ENCODE measurements at places on chromosomes 16 and 17. TPM values are rescaled to one million over a fixed set of nuclear protein-coding genes. Genes with fewer than 3 reads are reported as not detected.

Gene GRAP
- total RNA-seq, result 3.6 TPM

Gene IRX5
- total RNA-seq, result 0.42 TPM

GRCh38 chr16:9311303-9311954, 220.0 kb downstream of the HAPSTR1 start:
- DNase-seq, result peak; percentile 50

DNA sequence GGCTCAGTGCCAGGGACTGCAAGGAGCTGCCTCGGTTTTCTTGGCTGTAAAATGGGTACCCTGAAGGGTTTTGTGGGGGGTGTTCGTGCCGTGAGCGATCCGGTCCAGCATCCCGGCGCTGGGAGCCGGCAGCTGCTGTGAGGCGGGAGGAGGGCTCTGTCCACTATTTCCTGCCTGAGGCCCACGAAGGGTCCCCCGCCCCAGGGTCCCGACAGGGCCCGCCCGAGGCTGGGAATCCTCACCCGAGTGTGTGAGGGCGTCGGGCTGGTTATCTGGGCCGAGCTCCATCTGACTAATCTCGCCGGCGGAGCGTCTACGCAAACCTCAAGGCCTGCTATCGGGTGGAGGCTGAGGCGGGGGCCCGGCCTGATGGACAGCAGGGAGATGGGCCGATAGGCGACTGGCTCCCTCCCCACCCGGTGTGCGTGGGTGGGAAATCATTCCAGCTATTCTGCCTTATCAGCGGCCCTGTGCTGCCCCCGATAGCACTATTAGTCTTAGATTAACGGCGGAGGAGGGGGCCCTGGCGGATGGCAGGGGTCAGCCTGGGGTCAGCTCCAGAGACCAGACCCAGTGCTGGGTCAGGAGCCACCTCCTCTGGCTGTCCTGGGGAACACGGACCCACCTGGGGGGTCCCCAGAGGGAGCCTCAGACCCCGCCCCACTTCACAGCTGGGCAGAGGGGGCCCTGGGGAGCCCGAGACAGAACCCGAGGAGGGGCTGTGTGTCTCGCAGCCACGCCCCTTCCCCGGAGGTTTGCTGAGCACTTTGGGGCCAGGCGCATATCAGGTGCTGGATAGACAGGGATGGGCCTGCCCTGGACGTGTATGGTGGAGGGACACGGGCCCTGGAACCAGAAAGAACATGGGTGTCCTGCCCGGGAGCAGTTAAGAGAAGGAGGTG, 44.7 kb downstream of the ZFPM1 start:
- DNase-seq, result no peak

- no peak for DNase-seq
Observed at GRCh38 chr16:11333010-11333409, 12.2 kb upstream of the RMI2 start.

- no peak for DNase-seq
Observed at GRCh38 chr16:82732461-82732860, 105.7 kb downstream of the CDH13 start.

DNA sequence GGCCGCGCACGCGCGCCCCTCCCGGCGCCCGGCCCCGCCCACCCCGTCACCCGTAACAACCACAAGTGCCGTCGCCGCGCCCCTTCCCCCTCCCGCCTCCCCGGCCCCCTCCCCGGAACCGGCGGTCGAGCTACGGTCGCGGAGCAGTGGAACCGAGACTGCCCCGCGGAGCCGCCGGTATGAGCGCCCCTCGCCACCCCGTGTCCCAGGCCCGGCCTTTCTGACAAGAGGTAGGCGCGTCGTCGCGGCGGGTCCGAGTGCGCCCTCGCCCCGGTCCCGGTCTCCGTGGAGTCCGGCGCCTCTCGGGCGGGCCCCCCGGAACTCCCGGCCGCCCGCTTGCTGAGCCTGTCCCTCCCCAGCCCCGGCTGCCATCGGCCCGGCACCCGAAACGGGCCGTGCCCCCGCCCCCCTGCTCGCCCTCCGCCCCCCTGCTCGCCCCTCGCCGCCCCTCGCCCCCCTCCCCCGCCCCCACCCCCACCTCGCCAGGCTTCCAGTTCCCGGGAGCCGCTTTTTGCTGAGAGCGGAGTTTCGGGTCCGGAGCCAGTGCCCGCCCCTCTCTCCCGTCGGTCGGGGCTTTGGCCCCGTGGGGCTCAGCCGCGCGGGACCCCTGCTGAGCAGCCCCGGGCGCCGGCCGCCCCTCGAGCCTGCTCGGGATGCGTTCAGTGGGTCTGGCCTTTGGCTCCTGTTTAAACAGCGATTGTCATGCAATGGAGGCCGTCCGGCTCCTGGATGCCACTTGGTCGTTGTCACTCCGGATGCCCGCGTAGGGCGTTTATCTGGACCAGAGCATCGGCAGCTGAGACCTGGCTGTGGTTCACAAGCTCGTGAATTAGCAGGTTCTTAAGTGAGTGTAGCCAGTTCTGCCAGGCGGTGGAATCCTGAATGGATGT, at the start of gene SEC14L1:
TSS of gene SEC14L1 (plus strand) at position 92 of the 890 bp plus-strand sequence. CDS start 2,628 bp downstream, outside the sequence.
- no peak for DNase-seq

DNA sequence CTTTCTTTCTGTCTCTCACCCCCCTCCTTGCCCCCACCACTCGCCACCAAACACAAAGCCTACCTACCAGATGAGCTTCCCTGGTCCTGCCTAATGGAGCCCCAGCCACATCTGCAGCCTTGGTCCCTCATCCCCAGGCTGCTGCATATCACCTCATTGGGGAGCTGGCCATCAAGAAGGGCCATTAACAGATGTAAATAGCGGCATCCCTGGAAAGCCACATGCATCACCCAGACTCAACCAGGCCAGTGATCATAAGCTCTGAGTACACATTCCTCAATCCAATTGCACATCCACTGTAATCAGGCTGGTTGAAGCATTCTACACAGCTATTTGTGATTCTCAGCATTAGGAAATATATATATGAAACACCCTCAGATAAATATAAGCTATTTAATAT, 211.7 kb upstream of the C17orf78 start:
- DNase-seq, result no peak

DNA sequence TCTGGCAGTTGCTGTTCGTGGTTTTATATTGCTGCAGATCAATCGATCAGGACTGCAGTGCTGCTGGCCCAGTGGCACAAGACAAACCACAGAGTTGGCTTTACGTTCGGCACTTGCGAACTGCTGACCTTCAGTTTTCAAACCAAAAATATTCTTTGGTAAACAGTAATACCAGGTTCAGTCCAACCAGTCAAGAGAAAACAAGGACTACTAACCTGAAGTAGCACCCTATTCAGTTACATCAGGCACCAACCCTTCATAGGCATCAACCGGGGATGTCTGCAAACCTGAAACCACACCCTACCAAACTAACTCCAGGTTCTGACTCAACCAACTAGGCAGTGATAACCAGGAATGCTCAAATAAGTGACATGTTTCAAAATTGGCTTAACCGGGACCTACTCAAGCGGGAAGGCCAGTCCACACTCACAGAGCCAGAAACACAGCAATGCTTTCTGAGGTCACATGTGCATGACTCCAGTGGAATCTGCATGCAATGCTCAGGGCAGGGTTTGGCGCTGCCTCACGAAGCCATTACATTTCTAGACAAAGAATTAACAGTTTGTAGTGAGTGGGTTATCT, 91.1 kb downstream of the SMG6 start:
- DNase-seq, result no peak

DNA sequence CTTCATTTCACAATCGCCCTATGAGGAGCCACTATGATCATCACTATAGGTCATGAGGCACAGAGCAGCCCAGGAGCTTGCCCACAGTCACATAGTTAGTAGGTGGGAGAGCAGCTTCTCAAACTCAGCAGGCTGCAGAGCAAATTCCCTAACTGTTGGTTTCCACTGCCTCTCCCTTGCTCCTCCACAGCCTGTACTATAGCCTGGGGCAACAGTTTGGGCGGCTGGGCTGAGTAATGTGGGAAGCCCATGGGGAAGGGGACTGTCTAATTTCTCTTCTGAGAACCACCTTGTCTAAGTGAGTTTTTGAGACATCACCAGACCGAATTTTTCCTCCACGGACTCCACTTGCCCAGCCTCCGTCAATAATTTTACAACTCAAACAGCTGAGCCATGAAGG, 73.4 kb upstream of the GPR139 start:
- no peak for DNase-seq

Gene OTOA
- total RNA-seq, result 0.70 TPM

GRCh38 chr16:64440005-64440404, 681.9 kb downstream of the CDH11 start:
- no peak for DNase-seq

Gene PPL
- total RNA-seq, result 108 TPM

Gene APOH
- 0.89 TPM for total RNA-seq

GRCh38 chr17:3985846-3986245, 21.6 kb upstream of the ATP2A3 start:
- no peak for DNase-seq

DNA sequence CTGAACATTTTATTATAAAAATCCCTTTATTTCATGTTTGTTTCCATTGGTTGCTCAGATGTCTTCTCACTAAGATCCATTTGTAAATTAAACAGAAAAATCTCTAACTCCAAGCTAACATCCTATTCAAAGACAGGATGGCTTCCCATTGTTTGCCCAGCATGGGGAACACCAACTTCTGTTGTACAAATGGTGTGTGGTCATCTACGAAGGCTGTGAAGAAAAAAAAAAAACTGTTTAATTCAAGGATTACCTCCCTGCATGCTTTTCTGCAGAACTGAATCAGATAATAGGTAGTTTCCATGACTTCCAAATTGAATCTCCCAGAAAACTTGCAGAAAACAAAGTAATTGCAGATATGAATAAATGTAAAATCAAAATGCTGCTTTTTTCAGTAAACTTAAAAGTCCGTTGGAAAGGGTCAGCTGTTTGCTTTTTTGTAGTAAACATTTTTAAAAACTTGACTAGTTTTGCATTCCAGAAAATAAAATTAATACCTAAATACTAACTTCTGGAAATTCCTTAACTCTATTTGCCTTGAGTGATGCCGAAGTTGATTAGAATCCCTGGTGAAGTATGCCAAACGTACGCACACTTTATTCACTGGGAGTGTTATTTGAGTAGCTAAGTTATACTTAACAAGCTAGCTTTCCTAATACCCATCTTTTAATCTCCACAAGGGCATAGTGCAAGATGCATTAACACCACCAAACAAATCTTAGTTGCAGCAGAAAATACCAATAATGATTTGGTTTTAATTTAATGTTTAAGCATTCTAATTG, 7.7 kb downstream of the SALL1 start:
- no peak for DNase-seq

Gene OTOP3
- not detected for total RNA-seq
